CD4-positive, alpha-beta memory T cell (primary cell): ENCODE measurements at places on chromosomes 6 and 20. TPM values are rescaled to one million over a fixed set of nuclear protein-coding genes. Genes with fewer than 3 reads are reported as not detected.

DNA sequence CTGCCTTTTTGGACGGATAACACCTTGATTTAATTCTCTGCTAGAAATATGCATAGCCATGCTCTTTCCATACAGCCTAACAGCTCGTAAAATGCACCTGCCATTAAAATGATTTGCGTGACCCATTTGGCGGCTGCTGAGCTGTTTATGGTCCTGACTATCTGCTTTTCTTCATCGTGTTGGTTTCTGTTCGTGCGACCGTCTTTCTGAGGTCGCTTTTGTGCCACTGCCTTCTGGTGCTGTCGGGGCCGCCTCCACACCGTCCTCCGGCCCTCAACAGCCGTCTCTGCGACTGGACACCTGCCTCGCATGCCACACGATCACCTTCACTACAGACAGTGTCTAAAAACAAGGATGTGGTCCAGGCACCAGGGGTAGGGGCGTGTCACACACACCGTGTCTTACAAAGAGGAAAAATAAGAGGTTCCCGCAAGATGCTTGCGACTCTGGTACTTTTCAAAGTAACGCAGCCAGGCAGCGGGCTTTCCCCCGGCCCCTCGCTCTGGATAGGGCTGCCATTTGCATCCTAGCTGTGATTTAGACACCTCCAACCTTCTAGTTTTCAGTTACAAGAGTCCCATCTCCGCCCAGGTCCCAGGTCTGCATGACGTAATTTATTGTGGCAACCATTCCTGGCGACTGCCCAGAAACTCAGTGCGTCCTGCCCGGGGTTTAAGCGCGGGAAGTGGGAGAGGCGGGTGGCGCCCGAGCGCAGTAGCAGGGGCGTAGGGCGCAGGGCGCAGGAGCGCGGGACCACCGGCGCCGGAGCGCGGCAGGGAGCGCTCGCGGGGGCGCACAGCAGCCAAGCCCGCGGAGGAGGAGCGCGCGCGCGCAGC, at the start of gene STMND1:
TSS of gene STMND1 (plus strand) at position 629 of the 836 bp plus-strand sequence. CDS start 208 bp downstream, outside the sequence.
- no peak for DNase-seq
- H3K27ac ChIP-seq: no peak within 1 kb of the TSS
- H3K4me1 ChIP-seq: peaks cover 9% of the 10 kb centered on the region
- no peaks in the 10 kb centered on the region for H3K36me3 ChIP-seq
- peaks cover 9% of the 10 kb centered on the region for H3K27me3 ChIP-seq
- H3K4me3 ChIP-seq: no peak within 1 kb of the TSS

DNA sequence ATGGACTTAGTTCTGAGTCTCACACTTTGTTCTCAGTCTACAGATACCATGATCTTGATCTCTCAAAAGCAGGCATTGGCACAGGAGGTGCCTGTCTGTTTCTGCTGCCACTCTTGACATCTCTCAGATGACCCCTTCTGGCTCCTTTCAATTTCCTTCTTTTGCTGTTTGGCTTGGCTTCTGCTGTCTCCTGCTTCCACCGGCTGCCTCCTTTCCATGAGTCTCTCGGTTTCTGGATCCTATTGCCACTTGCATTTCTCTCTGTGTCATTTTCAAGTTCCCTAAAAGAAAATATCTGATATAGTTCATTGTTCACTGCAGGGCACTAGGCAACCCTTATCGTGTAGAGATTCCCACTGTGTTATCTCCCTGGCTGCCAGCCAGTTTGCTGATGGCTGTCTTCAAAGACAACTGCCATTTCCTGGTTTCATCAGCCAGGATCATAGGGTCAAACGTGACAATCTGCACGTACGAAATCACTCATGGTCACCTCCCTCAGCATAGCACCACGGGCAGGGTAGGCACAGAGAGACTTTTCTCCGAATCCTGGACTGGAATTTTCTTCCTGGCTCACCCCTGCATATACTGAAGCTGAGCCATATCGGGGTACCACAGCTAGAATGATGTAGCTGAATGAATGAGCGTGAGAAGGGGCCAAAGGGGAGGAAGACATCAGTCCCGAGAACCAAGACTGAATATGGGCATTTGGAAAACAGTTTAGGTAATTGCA, 144.6 kb upstream of the TMEM170B start:
- no peaks in the 10 kb centered on the region for H3K27me3 ChIP-seq
- DNase-seq: no peak
- no peak overlapping the region for H3K4me3 ChIP-seq
- H3K4me1 ChIP-seq: no peaks in the 10 kb centered on the region
- no peak overlapping the region for H3K27ac ChIP-seq

DNA sequence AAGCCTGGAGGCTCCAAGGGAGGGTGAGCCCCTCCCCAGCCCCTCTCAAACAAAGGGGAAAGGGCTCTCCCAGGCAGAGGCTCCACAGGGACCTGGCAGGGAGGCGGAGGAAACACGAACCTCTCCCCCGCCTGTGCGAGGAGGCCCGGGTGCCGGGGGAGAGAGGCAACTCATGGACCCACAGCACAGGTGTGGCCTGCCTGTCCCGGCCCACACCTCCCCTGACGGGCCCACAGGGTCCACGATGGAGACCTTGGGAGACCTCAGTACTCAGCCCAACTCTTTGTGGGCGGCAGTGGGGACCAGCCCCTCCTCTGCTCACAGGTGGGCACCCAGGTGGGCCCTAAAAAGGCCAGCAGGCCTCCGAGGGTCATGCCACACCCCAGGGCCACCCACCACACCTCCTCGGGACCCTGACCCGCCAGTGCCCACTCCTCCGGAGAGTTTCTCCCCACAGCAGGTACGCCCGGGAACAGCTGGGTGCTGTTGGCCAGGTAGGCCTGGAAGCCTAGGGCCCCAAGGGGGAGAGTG, 12.2 kb downstream of the LAMA5 start:
- no peaks in the 10 kb centered on the region for H3K27me3 ChIP-seq
- H3K27ac ChIP-seq: no peak overlapping the region
- H3K36me3 ChIP-seq: no peaks in the 10 kb centered on the region
- DNase-seq: peak; percentile 2
- no peaks in the 10 kb centered on the region for H3K4me1 ChIP-seq

DNA sequence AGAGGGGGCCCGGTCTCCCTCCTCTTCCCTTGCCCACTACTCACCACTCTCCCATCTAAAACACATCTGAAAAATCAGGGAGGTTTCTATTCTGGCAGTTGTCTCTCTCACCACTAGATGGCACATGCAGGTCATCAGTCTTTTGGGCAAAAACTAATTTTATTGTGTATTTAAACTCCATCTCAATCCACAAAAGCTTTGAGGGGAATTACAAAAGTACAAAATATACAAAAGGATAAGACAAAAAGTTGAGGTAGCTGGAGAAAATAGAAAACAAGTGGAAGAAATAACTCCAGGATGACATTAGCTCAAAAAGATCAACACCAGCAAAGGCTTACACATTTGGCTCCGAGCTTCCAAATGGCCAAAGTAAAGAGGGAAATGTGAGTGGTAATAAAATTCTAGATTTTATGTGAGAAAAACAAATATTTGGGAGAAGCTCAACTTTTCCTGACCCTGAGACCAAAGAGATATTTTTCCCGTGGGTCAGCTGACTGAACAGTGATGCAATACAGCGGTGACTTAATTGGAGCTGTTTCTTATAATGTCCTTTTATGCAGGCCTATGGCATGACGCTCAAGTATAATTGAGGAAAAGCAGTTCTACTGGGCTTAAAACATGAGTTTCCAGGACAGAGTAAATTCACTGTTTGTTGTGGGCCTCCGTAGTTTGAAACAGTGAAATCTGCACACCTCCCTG, 79.8 kb upstream of the CHD6 start:
- H3K27me3 ChIP-seq: no peaks in the 10 kb centered on the region
- peaks cover 6% of the 10 kb centered on the region for H3K4me1 ChIP-seq
- H3K4me3 ChIP-seq: no peak overlapping the region
- H3K27ac ChIP-seq: no peak overlapping the region
- H3K36me3 ChIP-seq: no peaks in the 10 kb centered on the region

GRCh38 chr6:110356778-110357177, 1.4 kb downstream of the METTL24 start:
- no peak overlapping the region for H3K4me3 ChIP-seq
- H3K27me3 ChIP-seq: peaks cover 10% of the 10 kb centered on the region
- no peak overlapping the region for H3K27ac ChIP-seq
- H3K4me1 ChIP-seq: no peaks in the 10 kb centered on the region
- H3K36me3 ChIP-seq: no peaks in the 10 kb centered on the region

DNA sequence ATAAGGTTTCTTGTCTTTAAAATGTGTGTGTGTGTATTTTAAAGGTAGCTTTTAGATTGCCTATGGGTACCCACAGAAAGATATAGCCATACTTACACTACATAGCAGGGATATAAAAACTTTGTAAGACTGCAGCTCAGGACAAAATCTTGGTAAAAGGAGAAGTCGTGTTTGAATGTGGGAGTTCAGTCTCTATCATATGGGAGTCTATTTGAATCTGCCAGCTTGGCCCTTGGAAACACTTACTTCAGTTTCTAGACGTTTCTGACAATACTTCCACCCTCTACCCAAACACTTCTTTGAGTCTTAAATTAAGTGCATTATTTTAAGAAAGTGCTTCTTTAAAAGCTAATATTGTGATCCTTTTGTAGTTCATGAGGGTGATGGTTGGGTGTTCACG, 155.7 kb downstream of the CARMIL1 start:
- H3K27ac ChIP-seq: no peak overlapping the region
- no peaks in the 10 kb centered on the region for H3K27me3 ChIP-seq
- no peak overlapping the region for H3K4me3 ChIP-seq
- H3K4me1 ChIP-seq: no peaks in the 10 kb centered on the region
- DNase-seq: no peak

GRCh38 chr6:154605178-154605881, 94.8 kb upstream of the CNKSR3 start:
- peak overlapping the region; percentile 13 for H3K27ac ChIP-seq
- DNase-seq: no peak
- peaks cover 23% of the 10 kb centered on the region for H3K4me1 ChIP-seq
- H3K27me3 ChIP-seq: no peaks in the 10 kb centered on the region
- no peaks in the 10 kb centered on the region for H3K36me3 ChIP-seq
- no peak overlapping the region for H3K4me3 ChIP-seq

- DNase-seq: no peak
- H3K36me3 ChIP-seq: no peaks in the 10 kb centered on the region
- H3K4me3 ChIP-seq: peak overlapping the region; percentile 62
- no peaks in the 10 kb centered on the region for H3K27me3 ChIP-seq
- peaks cover 29% of the 10 kb centered on the region for H3K4me1 ChIP-seq
Observed at GRCh38 chr6:27825025-27825793, 87.0 kb downstream of the OR2B2 start.

Gene WFDC10B
- not detected for polyA plus RNA-seq

Gene OR2H1
- polyA plus RNA-seq: not detected

Gene FAM83D
- 1.2 TPM for polyA plus RNA-seq
